ENCODE measurements at places on chromosomes 13 and 19.

DNA sequence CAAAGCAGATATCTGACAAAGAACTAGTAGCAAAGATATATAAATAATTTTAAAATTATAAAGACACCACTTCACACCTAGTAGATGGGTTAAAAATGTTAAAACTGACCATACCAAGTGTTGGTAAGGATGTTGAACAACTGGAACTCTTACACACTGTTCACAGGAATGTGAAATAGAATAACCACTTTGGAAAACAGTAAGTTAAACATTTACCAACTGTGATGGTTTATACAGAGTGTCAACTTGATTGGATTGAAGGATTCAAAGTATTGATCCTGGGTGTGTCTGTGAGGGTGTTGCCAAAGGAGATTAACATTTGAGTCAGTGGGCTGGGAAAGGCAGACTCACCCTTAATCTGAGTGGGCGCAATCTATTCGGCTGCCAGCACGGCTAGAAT is 19.2 kb downstream of the UTP14C start:
- DNase-seq, result no peak

DNA sequence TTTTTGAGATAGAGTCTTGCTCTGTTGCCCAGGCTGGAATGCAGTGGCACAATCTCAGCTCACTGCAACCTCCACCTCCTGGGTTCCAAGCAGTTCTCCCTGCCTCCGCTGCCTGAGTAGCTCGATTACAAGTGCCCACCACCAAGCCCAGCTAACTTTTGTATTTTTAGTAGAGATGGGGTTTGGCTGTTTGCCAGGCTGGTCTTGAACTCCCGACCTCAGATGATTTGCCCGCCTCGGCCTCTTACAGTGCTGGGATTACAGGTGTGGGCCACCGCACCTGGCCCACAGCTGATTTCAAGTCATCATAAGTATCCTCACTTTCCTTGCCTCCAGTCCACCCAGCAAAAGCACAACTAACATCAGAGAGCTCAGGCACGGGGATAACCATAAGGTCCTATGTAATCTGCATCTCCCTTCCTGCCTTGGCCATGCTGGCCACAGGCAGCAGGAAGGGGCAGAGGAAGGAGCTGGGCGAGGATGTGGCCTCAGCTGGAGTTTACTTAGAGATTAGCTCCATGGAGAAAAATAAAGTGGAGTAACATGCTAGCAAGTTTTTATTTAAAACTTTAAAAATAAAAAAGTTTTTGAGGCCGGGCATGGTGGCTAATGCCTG is 22.9 kb upstream of the ADGRE1 start:
- no peak for DNase-seq

DNA sequence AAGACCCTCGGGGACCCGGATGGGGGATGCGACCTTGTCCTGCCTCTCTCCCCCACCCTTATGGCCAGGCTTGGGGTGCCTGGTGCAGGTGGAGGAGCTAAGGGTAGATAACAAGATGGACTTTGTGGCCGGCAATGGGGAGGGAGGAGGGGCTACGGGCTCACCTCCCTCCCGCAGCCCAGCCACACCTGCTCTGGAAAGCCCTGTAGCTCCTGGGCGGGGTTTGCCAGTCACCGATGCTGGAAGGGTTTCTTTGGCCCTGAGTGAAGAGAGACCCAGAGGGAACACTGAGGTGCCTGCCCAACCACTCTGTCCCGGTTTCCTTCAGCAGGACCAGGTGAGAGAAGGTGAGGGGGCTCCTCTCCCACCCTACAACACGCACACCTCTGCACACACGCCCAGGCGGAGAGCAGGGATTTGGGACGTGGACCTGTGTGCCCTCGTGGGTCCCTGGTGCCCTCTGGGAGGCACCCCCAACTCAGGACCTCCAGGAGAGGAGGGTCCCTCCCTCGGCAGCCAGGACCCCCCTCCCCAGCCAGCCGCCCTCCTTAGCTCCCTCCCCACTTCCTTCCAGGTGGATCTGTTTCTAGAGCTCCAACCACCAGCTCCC is at the start of gene FUT2:
Gene FUT2, plus strand, starts transcription at position 229 of the 610 bp plus-strand sequence. CDS start 6,986 bp downstream, outside the sequence.
- DNase-seq, result no peak

GRCh38 chr13:40181203-40181845 is 485.1 kb downstream of the FOXO1 start:
- DNase-seq, result peak; percentile 44

- no peak for DNase-seq
Measured at GRCh38 chr13:105732806-105733529, 802.5 kb downstream of the EFNB2 start.

- DNase-seq, result no peak
Measured at GRCh38 chr13:46822551-46822950, 25.6 kb upstream of the ESD start.

DNA sequence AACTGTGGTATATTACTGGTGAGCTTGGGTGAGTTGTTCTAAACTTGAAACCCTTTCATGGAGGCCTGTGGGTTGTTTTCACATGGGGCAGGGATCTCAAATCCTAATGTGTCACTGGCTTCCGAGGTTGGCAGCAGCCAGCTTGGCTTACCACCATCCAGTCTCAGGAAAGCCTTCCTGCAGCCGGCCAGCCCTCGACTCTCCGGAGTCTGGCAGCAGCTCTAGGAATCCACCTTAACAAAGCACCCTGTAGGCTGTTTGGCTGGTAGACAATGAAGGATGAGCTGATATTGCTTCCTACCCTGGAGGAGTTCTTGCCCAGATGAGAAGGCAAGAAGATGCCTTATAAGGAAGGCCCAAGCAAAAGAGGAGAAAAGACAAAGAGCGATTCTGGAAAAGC is 188.3 kb downstream of the KLF12 start:
- no peak for DNase-seq

- no peak for DNase-seq
Measured at GRCh38 chr13:102293723-102294122, 108.1 kb downstream of the FGF14 start.

- DNase-seq, result no peak
Measured at GRCh38 chr13:62583466-62583865, 1167.8 kb upstream of the PCDH20 start.

DNA sequence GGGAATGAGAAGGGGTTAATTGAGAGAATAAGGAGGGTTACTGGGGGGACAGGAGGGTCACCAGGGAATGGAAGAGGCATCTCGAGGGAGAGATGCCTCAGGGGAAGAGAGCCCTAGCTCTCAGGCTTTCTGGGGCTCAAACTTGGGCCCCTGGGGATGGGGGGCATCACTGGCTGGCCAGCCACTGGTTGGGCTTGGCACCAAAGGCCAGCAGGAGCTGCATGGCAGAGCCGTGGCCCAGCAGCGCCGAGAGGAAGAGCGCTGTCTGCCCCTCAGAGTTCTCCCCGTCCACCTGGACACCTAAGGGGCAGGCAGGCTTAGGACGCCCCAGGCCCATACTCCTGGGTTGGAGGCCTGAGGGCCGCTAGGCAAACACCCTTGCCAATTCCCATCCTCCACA is 17.5 kb downstream of the ARHGAP33 start:
- no peak for DNase-seq

DNA sequence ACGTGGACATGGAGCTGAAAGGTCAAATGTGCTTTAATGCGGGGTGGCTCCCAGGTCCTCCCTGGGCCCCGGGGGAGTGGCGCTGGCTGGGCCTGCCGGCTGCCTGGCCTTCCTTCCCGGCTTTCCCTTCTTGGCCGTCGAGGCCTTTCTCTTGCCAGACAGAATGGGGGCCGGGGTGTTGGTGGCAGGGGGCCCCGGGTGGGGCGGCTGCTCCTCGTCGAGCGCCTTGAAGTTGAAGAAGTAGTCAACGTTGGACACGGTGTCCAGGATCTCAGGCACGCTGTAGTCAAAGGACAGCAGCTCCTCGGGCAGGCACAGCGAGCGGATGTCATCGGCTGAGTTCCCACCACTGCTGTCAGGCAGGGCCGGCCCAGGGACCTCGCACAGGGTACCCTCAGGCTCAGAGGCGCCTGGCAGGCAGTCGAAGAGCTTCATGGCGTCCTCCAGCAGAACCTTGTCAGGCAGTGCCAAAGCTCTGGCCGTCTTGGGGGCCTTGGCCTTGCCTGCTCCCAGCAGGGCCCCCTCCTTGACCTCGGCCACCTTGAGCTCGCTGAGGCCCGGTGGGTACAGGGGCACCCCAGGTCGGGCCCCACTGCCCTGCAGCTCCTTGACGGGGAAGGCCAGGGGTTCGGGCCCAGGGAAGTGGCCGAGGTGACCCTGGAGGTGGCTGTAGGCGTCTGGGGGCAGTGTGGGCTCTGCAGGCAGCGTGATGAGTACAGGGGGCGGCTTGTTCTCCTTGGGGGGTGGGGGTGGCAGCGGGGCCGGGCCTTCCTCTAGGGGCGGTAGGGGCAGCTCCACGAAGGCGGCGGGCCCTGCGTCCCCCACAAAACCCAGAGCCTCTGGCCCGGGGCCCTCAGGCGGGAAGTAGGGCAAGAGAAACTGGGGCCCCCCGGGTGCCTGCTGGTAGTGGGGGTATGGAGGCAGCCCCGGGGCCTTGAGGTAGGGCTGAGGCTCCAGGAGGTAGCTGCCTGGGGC is 1.3 kb downstream of the PRR22 start:
- DNase-seq, result no peak

GRCh38 chr13:47281991-47282390 is 385.1 kb upstream of the HTR2A start:
- no peak for DNase-seq

- peak; percentile 39 for DNase-seq
Measured at GRCh38 chr13:32225481-32225931, 89.7 kb downstream of the ZAR1L start.

DNA sequence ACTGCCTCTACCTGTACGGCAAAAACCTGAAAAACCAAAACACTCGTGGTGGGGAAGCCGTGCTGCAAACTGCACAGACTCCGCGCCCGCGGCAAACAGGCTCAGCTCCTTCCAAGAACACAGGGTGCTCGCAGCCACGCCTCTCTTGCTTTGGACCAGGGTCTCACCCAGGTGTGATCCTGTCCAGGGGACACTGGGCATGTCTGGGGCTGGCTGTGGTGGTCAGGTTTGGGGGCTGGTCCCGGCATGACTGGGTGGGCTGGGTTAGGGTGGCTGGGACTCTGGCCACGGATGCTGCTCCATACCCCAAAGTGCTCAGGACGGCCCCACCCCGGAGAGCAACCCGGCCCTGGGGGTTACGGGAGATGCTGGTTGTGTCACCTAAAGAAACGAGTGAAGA is 13.9 kb downstream of the GPX4 start:
- no peak for DNase-seq

GRCh38 chr13:58882516-58882915 is 1251.0 kb downstream of the PCDH17 start:
- DNase-seq, result no peak

- no peak for DNase-seq
Measured at GRCh38 chr19:18814063-18814462, 17.7 kb upstream of the UPF1 start.

DNA sequence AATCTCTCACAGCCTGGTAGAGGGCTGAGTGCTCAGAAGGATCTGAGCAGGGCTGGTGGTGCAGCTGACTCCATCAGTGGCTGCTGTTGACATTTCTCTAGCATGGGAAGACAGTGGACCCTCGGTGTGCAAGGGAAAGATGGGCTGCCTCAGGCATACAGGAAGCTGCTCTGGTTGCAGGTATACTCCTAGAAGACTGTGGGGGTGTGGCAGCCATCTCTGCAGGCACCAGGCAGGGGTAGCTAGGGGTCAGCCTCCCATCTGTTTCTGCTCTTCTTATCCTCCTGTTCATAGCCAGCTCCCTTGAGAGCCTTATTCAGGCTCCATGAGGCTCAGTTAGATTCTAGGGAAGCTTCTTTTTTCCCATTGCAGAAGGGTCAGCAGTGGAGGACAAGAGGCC is 475.5 kb downstream of the TSHZ3 start:
- DNase-seq, result no peak

DNA sequence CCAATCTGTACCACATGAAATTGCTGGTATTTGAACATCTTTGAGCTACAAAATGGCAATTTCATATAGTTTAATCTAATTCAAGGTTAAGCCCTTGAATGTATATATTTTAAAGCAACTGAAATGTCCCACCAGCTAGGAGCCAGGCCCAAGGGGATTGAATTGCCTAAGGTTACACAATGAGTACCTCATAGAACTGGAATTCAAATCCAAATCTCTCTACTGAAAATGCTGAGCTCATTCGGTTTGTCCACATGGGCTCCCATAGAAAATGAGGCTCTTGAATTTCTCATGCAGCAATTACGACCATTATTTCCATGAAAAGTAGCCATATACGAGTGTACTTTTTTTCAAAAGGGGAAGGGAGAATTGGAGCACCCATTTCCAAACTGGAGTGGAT is 31.5 kb upstream of the FNDC3A start:
- no peak for DNase-seq

DNA sequence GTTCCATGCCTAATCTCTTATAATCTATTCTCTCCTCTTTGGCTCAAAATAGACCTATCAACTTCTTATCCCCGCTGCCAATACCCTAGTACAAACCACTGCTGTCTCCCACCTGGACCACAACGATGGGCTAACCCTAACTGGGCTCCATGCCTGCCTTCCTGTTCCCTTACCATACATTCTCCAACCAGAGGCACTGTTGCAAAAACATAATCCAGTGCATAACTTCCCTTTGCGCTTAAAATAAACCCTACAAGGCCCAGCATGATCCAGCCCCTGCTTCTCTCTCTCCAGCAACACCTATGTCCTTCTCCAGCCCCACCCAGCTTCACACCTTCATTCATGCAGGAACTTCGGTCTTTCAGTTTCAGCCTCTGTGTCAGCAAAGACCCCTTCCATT is 27.4 kb upstream of the CEBPA start:
- DNase-seq, result no peak

DNA sequence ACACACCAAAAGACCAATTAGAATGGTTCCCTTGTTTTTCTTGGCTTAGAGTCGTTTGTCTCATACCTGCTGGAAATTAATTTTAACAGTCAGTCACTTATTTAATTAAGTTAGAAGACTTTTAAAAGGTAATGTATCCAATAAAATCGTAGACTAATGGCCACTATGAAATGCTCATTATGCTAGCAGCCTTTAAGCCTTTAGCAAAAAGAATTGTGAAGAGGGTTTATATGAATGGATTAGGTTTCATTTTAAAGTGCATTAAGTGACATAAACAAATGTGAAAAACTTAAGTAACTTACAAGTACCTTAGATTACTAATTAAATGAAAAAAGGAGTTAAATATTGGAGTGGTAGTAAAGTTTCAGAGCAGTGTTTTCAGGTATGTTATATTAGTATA is 139.6 kb downstream of the RXFP2 start:
- DNase-seq, result no peak

DNA sequence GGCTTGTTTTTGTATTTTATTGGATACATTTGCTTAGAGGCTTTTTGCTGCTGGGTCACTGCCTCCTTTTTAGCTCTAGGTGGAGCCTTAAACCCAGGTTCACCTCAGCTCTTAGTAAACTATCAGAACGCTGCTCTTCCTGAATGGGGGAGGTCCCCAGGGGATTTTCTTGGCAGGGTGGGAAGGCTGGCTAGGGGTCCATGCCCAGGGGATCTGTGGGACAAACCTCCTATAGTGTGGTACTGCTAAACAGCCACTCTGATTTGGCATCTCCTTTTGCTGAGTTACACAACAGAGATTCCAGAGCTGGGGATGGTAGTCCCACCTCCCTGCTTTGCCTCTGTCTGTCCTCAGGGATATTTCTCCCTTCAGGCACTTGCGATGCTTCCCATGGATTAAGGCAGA is 204.9 kb downstream of the ZIC5 start:
- DNase-seq, result no peak

DNA sequence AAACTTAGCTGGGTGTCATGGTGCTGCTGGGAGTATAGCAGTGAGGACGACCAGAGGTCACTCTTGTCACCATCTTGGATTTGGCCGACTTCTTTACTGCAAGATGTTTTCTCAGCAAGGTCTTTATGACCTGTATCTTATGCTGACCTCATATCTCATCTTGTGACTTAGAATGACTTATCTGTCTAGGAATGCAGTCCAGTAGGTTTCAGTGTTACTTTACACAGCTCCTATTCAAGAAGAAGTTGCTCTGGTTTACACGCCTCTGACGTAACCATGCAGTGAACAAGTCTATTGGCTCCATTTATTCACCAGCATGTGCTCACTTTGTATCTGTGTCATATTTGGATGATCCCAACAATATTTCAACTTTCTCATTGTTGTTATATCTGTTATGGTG is 26.7 kb downstream of the ZNF850 start:
- no peak for DNase-seq
